ENCODE measurements at places on chromosomes 5 and 9.

- no peak for DNase-seq
These were observed 296.2 kb upstream of the IRX1 start for GRCh38 chr5:3299441-3299840.

DNA sequence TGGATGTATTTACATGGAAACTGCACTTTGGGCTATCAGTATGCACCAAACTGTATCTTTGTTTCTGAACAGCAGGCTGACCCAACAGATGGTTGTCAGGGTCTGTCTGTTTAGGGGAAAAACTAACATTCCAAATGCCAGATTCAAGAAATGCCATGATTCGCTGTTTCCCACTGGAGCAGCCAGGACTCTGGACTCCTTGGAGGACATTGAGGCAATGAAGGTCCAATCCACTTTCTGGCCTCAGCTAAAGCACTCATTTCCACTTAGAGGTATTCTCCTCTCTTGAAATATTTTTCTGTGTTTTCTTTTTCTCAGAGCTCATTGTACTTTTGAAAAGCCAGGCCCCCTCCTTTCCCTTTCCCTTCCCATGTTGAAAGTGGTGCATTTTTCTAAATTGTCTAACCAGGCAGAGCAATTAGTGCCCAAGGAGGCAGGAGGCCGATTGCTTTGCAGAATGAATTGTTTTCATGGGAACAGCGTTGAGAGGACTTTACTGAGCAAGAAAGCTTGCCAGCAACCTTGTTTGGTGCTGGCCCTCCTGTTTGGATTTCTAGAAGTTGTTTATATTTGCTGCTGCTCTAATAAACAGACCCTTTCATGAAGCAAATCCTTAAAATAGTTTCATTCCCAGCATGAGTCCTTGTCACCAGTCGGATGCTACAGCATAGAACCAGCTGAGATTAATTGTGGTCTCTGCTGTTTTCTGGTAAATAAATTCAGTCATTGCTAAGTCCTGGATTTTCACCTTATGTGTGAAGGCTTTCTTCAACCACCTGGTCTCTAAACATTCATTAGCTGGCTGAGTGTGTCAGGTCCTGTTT lies 132.8 kb upstream of the TAF11L2 start:
- DNase-seq = no peak

DNA sequence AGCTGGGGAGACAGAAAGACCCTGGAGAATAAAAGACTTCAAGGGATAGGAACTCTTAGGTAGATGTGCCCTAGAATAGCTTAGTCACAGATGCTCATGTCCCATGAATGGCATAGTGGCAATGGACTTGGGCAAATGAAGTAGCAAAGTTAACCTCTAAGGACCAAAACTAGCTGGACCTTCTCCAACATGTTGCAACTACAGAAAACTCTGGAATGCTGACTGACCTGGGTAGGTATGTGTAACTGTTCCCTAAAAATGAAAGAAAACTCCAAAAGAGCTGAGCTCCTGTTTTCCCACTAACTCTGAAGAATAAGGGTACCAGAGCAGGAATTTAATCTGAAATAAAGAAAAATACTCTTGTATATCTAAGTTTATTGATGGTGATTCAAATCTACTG lies 12.5 kb upstream of the LPAR1 start:
- no peak for DNase-seq

DNA sequence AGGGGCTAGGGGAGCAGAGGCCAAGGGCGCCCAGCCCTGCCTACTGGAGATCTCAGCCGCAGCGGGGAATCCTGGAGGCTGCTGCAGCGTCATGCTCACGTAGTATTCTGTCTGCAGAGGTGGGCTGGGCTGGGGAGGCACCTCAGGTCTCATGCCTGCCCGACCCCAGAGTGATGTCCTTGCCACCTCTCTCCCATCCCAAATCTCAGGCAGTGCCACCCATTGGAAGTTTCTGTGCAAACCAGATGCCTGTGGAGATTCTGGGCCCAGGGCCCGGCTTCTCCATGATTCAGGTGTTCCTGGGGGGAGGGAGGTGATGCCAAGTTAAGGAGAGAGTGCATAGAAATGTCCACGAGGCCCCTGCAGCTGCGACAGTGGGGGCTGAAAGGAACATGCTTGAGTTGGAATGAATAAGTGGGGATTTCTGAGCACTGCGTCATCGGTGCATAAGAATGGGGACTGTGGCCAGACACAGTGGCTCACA lies 72.0 kb downstream of the ANKRD33B start:
- no peak for DNase-seq

DNA sequence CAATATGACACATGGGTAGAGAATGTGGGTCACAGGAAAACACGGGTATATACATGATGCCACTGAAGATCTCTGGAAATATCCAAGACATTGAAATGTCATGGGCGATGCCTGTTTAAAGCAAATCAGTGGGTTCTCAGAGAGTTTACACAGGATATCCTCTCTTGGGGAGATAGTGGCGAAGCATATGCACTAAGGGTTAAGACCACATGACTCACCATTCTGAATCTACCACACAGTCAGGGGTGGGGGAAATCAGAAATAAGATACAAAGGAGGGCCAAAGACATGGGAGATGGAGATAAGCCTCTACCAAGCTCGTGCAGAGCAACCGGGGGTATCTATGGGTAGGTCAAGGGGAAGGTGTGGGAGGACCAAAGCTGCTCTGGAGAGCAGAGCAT lies 58.8 kb downstream of the SH3PXD2B start:
- DNase-seq = no peak

DNA sequence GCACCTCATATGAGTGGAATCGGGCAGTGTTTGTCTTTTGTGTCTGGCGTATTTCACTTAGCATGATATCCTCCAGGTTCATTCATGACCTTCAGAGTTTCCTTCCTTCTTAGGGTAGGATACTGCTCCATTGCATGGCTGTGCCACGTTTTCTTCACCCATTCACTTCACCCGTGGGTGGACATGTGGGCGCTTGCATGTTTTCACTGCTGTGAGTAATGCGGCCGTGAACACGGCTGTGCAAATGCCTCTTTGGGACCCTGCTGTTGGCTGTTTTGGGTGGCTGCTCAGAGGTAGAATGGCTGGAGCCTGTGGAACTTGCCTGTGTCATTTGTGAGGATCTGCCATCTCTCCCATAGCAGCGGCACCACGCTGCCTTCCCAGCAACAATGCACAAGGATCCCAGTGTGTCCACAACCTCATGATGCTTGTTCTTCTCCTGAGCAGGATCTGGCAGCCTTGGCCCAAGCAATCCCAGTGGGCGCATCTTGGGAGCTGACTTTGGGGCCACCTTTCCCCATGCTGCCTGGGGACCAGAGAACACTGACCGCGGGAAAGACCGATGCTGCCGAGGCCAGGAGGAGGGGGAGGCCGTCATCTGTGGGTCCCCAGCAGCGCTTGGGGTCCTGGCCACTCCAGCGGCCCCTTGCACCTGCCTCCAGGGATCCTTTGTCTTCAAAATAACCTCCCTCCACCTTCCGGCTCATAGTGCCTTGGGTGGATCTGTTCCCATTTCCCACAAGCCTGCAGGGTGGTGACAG lies 2.3 kb upstream of the SCGB3A1 start:
- DNase-seq = no peak

DNA sequence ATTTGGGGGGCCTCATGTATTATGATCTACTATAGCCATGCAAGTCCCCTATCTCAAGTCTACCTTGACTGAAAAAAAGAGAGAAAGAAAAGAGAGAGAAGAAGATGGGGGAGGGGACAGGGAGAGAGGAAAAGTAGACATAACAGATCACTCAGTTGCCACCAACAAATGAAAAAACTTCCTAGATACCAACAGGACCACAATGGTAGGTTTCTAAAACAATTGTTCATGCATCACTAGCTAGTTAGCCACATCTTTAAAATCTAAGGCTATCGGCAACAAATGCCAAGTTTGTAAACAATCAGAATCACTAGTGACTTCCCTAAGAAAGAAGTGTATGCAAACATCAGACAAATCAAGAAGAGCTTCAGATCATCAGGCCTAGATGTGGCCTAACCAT lies 328.2 kb downstream of the BNC2 start:
- DNase-seq = no peak
